Epithelial cell of proximal tubule (primary cell): ENCODE measurements at places on chromosomes 11 and 22.

GRCh38 chr11:870127-870413, 27.4 kb downstream of the TSPAN4 start:
- DNase-seq, result no peak

DNA sequence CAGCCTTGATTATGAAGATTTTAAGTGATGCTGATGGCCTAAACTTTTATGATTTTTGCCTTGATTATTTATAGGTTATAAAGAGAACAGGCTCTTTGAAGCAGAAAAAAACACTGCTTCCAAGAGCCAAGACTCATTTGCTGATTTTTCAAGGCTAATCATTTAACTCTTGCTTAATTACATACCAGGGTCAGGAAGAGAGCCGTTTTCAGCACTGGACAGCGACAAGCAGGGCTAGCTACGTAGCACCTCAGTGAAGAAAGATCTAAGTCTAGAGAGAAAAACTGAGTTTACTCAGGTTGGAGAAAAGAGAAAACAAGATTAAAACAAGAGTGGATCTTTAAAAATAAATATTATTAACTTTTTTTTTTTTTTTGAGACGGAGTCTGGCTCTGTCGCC, 615.4 kb upstream of the B3GAT1 start:
- peak; percentile 15 for DNase-seq

- no peak for DNase-seq
These were observed 219.0 kb upstream of the NAV2 start for GRCh38 chr11:19493446-19494213.

DNA sequence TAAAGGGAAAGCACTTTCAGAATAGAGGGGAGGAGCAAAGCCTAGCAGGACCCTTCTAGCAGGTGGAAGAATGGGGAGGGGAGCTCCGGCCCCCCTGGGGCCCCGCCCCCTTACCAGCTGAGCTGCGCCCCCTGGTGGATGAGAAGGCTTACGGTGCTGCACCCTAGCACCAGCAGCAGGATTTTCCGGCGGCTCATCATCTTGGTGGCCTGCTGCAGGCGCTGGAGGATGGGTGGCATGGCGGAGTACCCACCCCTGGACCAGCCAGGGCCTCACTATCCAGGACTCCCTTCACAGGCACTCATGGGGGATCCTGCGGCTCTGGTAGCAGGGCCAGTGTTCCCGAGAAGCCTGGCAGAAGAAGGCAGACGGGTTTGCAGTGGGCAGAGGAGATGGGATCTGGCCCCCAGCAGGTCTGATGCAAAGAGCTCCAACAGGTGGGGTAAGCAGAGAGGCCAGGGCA, 3.8 kb downstream of the GAL3ST3 start:
- DNase-seq, result no peak

- DNase-seq, result no peak
These were observed 137.0 kb downstream of the ATG16L2 start for GRCh38 chr11:72951193-72951592.

DNA sequence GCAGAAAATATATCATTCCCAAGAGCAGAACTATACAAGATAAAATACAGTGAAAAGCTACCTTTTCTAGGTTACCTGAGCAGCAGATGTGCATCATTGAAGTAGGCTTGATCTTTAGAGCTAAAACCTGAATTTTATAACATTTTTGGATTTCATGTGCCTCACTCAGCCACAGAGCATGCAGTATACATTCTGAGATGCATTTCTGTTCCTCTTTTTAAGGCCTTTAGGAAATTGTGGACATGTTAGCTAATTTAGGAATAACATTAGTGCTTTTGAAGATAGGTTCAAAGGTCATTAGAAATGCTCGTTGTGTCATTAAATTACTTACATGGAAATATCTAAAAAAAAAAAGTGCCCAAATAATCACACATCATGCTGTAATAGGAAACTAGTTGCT, 230.6 kb upstream of the PDGFD start:
- no peak for DNase-seq

- DNase-seq, result no peak
These were observed 71.4 kb upstream of the SYN3 start for GRCh38 chr22:33129621-33130020.
